ENCODE measurements at places on chromosomes 6 and 20. TPM values are rescaled to one million over a fixed set of nuclear protein-coding genes. Genes with fewer than 3 reads are reported as not detected.

CDYL gene
- total RNA-seq = 26.9 TPM

UBE3D gene
- total RNA-seq = 6.0 TPM

TFAP2A gene
- total RNA-seq = 0.09 TPM

RAET1E gene
- total RNA-seq = 0.09 TPM

RSPO3 gene
- total RNA-seq = 0.90 TPM

E2F1 gene
- total RNA-seq = 5.1 TPM

STMN3 gene
- 2.7 TPM for total RNA-seq

BANF2 gene
- total RNA-seq = not detected

MYL9 gene
- total RNA-seq = 11.6 TPM

EYA4 gene
- total RNA-seq = under 0.01 TPM

OOEP gene
- not detected for total RNA-seq

CDH22 gene
- not detected for total RNA-seq

SLC25A27 gene
- total RNA-seq = 1.1 TPM

OR2B6 gene
- not detected for total RNA-seq

CST4 gene
- not detected for total RNA-seq

HLA-DPB1 gene
- total RNA-seq = 9.2 TPM

FILIP1 gene
- 19.3 TPM for total RNA-seq

RAB44 gene
- total RNA-seq = under 0.01 TPM

HLA-DOA gene
- total RNA-seq = not detected

PRICKLE4 gene
- 1.3 TPM for total RNA-seq

SLC2A10 gene
- total RNA-seq = 12.6 TPM

EPB41L1 gene
- total RNA-seq = 4.2 TPM

SYCP2 gene
- 0.19 TPM for total RNA-seq

SENP6 gene
- total RNA-seq = 66.5 TPM

MUCL3 gene
- not detected for total RNA-seq

CD93 gene
- 442 TPM for total RNA-seq

JAG1 gene
- total RNA-seq = 171 TPM

RAET1L gene
- not detected for total RNA-seq

EYA2 gene
- not detected for total RNA-seq

ADAM33 gene
- total RNA-seq = not detected

ADISSP gene
- total RNA-seq = 20.8 TPM

NXT1 gene
- 27.7 TPM for total RNA-seq

EDN1 gene
- 168 TPM for total RNA-seq

IMPG1 gene
- total RNA-seq = not detected
